ENCODE measurements at places on chromosomes 3 and 15.

DNA sequence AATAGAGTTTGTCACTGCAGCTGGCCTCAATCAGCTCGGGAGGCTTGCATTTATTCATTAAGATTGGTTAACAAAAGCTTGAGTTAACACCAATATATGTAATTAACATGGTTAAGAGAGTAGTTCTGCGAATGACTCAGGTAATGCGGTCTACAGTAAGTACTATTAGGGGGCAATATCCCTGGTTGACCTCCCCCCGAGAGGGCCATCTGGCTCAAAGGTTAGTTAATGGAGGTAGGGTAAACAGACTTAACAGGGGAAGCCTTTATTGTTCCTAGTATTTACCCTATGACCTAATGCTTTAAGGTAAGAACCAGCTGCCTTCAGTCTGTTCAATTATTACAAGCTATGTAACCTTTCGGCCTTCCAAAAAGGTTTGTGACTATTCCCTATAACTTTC, 403.3 kb upstream of the SGO1 start:
- no peak for DNase-seq

- DNase-seq, result no peak
Observed at GRCh38 chr3:56754741-56755417, 46.9 kb downstream of the ARHGEF3 start.

- DNase-seq, result no peak
Observed at GRCh38 chr15:83109532-83109931, 2.1 kb downstream of the TM6SF1 start.

DNA sequence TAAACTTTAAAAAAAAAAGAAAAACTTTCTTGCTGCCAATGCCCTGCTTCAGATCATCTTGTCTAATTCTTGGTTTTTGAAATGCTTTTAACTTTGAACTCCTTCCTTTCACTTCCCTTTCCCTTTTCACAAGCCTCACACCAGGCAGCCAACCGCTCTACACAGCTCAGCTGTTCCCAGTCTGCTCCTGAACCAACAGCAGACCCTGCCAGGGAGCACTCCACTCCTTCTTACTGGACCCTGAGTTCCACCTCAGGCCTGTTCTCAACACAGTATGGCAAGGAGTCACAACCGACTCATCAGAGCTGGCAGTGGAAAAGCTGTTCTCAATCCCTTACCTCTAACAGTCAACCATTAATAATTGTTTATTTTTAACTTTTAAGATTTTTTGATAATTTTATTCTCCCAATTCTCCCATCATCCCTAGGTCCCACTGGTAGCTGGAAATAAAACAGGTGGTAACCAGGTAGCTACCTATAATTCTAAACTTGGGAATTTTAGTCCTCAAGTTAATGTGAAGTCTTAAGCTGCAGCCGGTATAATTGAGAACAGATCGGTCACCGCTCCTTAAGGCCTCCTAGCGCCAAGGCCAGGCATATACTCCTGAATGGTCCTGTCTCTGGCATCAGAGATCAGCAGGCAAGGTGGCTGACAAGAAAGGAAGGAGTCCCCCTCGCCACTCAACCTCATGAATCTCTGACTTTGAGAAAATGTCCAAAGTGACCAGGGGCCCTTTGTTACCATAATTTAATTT, 43.9 kb downstream of the BOC start:
- DNase-seq, result no peak

DNA sequence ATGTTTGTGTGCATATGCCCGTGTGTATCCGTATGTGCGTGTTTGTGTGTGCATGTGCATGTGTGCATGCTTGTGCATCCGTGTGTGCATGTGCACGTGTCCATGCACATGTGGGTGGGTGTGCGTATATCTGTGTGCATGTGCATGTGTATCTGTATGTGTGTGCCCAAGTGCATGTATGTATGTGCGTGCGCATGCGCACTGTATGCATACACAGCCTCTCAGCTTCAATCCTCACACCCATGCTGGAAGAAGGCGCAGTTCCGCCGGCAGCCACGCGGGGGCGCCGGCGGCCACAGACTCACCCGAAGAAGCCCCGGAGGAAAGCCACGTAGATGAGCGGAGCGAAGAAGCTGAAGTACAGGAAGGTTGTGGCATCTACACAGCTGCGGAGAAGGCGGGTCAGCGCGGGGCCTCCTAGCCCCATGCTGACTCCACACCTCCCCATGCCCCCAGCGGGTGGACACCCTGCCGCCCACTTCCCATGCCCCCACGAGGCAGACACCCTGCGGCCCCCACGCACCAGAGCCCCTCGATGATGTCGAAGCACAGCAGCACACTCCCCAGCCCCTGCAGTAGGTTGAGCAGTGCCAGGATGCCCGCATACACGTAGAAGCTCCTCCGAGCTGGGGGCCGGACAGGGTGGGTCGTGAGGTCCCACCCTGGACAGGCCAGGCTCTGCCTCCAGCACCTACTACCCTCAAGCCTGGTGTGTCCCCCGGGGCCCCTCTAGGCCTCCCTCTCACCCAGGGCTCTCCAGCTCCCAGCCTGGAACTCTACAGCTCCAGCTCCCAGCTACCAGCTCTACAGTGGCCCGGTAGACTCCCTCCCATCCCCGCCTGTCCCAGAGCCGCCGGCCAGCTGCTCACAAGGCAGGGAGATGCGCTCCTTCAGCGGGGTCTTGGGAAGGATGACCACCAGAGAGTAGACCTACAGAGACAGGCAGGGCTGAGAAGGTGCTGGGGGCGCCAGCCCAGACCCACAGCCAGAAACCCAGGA, 15.4 kb downstream of the TPRA1 start:
- DNase-seq, result peak; percentile 76

All from fibroblast of skin of left biceps (primary cell).